ENCODE measurements at places on chromosomes 2 and 18.

- DNase-seq = no peak
Observed at GRCh38 chr18:34203866-34204265, 20.8 kb downstream of the NOL4 start.

- no peak for DNase-seq
Observed at GRCh38 chr18:22470248-22471235, 52.8 kb upstream of the CTAGE1 start.

DNA sequence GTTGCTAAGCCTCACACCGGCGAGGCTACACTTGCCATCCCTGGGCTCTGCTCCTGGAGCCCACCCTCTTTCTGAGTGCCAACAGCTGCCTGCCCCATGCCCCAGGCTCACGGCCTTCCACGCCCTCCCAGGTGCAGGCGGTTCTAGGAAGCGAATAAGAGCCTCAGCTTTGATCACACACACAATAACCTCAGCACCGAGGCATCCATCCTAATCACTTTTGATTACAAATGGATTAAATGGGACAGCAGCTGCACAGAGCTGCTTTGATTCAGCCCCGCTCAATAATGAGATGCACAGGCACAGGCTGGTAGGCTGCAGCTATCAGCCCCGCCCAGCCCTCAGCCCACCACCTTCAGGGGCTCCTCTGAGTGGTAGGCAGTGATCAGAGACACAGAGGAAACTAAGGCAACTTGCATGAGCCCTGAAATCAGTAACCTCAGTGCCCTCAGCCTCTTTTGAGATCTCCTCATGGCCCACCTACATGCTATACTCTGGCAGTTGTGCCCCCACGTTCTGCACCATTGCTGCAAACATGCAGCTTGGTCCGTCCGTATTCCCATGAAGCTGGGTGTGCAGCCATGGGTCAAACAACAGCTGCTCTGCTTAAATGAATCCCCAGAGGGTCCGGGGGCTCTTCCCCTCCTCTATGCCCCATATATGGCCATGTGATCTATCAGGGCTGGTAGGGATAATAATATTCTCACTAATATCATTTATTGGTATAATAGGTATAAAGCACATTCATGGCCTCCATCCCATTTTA lies 171.4 kb downstream of the SETBP1 start:
- DNase-seq = no peak

- no peak for DNase-seq
Observed at GRCh38 chr2:236825989-236826510, 256.4 kb downstream of the ACKR3 start.

DNA sequence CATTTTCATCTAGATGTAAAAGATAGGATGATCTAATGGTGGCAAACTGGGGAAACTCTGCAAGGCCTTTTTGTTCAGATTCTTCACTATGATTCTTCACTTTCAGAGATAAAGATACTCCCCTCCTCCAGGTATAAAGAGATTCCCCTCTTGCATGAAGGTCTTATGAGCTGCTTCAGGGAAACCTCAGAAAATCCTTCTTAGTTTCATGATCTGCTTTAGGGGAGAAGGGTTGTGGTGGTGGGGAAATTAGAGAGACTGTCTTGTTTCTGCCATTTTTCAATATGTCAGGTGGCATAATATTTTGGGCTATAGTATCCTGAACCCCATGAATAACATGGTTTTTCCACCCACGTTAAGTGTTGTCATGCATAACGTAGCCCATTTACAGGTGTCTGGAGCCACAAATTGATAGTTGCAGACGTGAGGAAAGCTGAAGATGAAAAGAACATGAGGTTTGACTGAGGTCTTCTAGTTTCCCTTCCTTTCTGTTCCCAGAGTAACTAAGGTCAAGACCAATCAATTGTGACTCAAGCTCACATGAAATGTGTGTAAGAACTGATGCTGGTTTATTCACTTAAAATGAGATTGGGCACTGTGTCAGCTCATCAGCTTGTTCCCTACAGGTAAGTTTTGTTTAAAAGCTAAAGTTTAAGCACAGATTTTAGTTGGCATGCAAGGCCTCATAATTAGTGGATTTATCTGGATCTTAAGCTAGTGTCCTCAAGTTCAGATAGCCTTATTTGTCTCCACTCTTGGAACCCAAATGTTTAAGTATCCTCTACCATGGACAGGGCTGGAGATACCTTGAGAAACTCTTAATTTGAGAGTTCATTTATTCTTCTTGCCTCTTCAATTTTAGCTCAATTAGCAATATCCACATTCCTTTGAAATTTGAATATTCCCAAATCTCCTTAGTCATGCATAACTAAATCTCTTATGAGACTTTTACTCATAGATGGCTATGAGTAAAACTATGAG lies 304.5 kb upstream of the FANCL start:
- no peak for DNase-seq

Measured in neural crest cell (in vitro differentiated cells).